ENCODE measurements at places on chromosomes 13 and 19.

GRCh38 chr13:49238621-49239020, 9.1 kb upstream of the CDADC1 start:
- no peak for DNase-seq

- DNase-seq: no peak
Measured at GRCh38 chr13:110458594-110459365, 102.7 kb downstream of the RAB20 start.

- DNase-seq: no peak
Measured at GRCh38 chr13:105972811-105973590, 562.5 kb downstream of the EFNB2 start.

DNA sequence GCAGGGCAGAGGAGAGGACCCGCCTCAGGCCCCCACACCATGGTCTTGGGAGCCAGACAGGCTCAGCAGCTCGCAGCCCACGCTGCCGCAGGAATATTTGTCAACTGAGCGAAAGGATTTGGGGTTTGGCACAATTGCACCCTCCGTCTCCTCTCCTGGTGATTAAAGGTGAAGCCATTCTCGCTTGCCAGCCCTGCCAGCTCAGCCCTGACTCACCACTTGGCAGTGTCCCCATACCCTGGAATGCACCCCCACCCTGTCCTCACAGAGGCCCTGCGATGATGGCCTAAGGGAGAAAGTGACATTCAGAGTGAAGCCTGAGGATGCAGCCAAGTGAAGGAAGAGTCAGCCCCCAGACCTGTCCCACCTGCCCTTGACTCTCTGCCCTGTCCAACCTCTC, 18.8 kb downstream of the CYTH2 start:
- no peak for DNase-seq

DNA sequence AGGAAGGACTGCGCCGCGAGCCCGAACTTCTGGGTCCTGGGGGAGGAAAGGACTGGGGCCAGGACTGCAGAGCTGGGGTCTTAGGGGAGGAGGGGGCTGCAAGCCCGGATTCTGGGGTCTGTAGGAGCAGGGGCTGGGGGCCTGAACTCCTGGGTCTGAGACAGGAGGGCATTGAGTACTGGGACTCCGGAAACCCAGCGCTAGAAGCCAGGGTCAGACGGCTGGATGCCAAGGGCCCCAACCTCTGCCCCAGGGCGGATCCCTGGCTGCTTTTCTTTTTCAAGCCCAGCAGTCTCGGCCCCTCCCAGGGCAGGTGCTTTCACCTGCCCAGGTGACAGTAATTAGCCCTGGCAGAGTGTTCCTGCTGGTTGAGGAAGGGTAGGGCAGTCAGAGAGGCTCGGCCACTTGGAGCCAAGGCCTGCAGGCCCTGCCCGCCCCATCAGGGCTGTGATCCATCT, 2.3 kb downstream of the MYH14 start:
- no peak for DNase-seq

- DNase-seq: no peak
Measured at GRCh38 chr13:27283906-27284493, 13.4 kb downstream of the RASL11A start.

DNA sequence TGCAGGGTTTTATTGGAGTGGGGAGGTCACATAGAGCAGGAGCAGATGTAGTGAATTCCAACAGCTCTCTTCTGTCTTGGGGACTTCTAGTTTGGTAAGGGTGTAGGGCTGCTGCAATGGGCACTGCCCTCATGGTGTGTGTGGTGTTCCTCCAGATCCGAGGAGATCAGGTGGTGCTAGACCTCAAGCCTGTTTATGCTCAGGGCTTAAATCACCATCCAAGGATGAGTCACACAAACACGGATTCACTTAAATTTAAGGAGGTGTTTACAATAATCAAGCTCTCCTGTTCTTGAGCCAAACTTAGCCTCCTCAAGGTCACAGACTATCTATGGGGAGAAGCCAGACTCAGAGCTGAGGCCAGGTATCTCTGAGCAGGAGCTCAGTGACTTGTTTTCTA, 23.0 kb downstream of the HS6ST3 start:
- DNase-seq: no peak

DNA sequence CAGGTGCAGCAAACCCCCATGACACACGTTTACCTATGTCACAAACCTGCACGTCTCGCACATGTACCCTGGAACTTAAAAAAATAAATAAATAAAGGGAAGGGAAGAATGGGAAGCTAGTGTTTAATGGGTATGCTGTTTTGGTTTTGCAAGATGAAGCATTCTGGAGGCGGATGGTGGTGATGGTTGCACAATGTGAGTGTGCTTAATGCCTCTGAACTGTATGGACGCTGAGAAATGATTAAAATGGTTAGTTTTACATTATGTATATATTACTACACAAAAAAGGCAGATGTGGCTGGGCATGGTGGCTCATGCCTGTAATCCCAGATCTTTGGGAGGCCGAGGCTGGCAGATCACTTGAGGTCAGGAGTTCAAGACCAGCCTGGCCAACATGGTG, 17.8 kb downstream of the NFILZ start:
- DNase-seq: no peak

- DNase-seq: no peak
Measured at GRCh38 chr13:37011002-37011401, 10.4 kb downstream of the EXOSC8 start.

DNA sequence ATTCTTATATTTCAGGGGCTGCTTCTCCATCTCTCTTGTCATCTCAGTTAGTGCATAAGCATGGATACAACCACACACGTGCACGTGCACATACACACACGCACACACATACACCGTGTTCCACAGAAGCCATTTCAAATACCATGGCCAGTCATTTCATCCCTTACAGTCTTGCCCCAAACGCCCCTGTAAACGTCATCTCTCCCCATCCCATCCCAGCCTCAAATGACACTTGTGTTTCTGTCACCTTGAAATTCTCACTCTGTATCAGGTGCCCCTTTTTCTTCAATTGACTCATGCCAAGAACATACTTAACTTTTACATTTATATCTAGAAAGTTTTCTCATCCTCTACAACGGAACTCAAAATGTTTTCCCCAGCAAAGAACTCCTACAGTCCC, 220.5 kb downstream of the IRS2 start:
- no peak for DNase-seq

GRCh38 chr19:3968556-3969434, 2.1 kb downstream of the DAPK3 start:
- no peak for DNase-seq

DNA sequence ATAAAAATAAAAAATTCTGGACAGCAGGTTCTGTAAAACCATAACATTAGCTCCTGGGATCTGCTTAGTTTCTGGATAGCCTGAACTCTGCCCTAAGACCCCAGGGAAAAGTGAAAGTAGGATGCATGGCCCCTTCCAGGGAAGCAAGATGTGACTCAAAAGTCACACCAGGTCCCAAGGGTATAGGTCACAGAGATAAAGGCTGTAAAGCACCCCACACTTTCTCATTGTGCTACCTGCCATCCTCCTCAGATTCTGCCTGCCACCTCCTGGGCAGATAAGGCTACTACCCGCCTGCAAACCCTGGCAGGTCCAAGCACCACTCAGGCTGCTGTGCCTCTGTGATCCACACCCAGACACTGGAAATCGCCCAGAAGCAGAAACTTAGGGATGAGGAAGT, 20.6 kb downstream of the FFAR2 start:
- no peak for DNase-seq

DNA sequence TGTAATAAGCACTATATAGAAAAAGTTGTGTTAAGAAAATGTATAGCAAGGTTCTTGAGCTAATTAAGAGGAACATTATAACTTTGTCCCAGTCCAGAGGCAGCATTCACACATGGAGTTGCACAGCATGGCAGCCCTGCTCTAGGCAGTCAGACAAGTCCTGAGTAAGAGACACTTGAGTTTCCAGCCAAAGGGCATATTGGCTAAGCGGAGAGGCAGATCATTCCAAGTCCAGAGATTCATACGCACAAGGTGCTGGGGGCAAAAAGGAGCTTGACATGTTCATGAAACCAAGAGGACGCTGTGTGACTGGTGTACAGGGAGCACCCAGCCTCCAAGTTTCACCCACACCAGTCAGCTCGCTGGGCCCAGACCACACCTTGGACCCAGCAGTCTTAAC, 232.6 kb upstream of the IPO5 start:
- no peak for DNase-seq

GRCh38 chr19:53977991-53978731, 13.3 kb upstream of the CACNG6 start:
- no peak for DNase-seq

- peak; percentile 43 for DNase-seq
Measured at GRCh38 chr13:41203810-41204209, 9.4 kb upstream of the KBTBD7 start.

GRCh38 chr13:94112227-94112626, 367.3 kb downstream of the DCT start:
- DNase-seq: no peak

DNA sequence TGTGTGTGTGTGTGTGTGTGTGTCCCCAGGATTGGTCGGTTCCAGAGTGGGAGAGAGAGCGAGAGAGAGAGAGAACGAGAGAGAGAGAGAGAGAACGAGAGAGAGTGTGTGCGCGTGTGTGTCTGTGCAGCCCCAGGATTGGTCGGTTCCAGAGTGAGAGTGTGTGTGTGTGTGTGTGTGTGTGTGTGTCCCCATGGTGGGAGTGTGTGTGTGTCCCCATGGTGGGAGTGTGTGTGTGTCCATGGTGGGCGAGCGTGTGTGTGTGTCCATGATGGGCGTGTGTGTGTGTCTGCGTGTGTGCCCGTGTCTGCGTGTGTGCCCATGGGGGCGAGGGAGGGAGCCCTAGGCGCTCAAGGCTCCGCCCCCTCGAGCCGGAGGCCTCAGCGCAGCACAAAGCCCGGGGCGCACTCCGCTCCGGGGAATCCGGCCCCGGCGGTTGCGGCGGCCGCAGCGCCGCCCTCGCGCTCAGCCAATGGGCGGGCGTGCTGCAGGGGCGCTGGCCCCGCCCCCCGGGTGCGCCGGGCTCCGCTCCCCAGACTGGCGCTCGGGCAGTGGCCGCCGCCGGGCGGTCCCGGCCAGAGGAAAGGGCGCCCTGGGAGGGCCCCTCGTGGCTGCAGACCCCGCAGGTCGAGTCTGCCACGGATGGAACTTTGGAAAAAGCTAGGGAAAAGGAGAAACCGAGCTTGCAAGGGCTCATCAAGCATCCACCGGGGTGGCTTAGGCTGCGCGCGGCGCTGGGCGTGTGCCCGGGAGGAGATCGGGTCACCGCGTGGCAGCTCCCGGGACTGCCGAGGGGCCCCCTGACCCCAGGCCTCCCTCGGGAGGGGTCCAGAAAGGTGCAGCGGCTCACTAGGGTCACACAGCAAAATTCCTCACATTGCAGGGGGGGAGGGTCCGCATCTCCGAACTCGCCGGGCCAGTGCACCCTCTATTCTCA, 96.2 kb downstream of the INSR start:
- peak; percentile 93 for DNase-seq

- peak; percentile 68 for DNase-seq
Measured at GRCh38 chr13:46516599-46517338, 36.2 kb upstream of the LRCH1 start.

GRCh38 chr13:26943748-26944147, 183.2 kb upstream of the GPR12 start:
- no peak for DNase-seq

DNA sequence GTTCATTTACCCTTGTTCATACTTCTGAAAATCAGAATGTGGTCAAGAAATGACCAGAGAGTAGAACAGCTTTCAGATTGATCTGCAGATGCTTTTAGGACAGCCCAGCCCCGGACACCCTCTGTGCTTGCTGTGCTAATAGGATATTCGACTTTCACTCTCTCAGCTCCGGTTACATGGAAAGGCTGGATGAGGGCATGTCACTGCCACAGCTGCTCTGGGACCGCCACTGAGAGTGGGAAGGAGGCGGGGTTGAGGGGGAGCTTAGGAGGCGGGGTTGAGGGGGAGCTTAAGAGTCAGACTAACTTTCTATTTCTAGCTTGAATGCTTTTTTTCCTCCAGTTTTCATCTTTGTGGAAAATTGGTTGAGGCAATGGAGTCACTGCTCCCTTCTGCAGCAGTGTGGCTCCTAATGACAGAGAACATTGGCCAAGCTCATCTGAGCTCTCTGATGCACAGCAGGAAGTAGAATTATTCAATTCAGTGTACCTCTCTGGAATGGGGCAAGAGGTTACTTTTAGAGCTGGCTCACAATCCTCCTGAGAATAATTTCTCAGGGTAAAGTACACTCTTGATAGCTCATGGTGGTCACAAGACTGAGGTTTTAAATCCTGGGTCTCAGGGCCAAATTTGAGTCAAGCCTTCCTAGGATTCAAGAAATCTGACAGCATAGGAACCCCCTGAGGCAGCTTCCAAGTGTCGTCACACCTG, 74.6 kb upstream of the NPAS1 start:
- DNase-seq: peak; percentile 78

- DNase-seq: peak; percentile 69
Measured at GRCh38 chr19:51552996-51553725, 17.9 kb upstream of the ZNF175 start.

DNA sequence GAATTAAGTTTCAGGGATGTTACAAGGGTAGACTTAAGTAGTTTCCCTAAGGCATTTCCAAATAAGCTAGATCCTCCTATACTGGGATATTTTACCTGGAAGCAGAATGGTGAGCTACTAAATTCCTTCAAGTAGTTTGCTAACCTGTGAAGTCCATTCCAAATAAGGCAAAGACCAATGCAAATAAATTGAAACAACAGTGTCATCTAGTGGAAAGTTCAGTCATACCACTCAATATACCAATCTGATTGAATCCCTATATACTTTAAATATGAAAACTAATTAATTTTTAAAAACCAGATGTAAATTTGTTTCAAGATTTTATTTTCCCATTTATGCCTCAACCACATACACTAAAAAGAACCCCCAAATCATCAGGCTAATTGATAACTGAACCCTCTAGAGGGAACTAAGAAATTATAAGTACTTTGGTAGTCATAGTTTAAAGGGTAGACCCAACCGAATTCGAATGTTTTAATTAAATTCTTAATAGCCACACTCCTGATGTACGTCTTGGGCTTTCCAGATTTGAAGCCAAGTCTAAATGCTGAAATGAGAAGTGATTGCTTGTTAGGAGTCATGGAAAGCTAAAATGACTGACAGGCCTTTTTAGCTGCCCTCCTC, 223.7 kb downstream of the TBC1D4 start:
- DNase-seq: peak; percentile 42
